ENCODE measurements at places on chromosomes 2 and 18.

GRCh38 chr2:10658041-10658913, 31.5 kb downstream of the NOL10 start:
- DNase-seq, result peak; percentile 46

DNA sequence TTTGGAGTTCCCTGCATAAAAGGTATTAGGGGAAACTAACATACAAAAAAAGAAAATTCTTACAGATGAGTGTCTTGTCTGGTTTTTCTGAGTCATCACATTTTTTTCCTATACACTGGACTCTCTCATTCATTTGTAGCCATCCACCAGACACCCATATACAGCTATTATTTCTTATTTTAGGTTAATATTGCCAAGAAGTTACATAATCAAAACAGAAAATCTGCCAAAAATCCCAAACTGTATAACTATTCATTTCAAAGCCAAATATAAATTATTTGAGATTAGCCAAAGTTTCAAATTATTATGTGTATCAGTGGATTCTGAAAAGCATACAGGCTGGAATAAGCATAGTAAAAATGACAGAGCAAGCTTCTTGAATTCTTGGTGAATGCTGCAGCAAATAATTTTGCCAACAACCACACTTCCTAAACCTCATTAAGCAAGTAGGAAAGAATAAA, 191.2 kb downstream of the NCKAP5 start:
- DNase-seq, result no peak

- DNase-seq, result no peak
Measured at GRCh38 chr2:224796695-224797305, 80.6 kb upstream of the CCDC195 start.

- DNase-seq, result no peak
Measured at GRCh38 chr2:240457223-240458043, 22.0 kb downstream of the GPC1 start.

GRCh38 chr18:55863391-55863706, 275.4 kb upstream of the TCF4 start:
- no peak for DNase-seq

DNA sequence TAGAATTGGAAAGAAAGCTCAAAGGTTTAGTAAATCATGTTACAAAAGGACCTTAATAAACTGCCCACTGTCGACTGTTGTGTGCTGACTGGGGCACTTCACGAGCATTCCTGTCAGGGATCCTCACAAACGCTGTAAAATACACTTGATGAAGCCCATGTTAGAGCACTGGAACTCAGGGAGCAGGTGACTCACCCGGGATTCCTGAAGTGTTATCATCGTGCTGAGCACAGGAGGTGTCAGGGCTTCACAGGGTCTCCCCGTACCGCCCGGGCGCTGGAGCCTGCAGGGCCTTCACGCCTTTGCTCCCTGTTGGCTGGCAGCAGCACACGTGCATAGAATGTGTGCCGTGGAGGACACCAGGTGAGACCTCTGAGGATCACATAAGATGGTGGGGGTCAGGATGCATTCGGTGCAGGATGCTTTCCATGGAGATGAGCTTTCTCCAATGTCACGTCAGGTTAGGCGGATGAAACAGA, 187.3 kb downstream of the SNTG2 start:
- no peak for DNase-seq

- no peak for DNase-seq
Measured at GRCh38 chr2:159091976-159092375, 123.5 kb downstream of the TANC1 start.

- DNase-seq, result no peak
Measured at GRCh38 chr2:64201151-64201550, 56.9 kb upstream of the PELI1 start.

- no peak for DNase-seq
Measured at GRCh38 chr2:199603721-199604291, 146.1 kb upstream of the SATB2 start.

GRCh38 chr2:112148477-112148876, 10.3 kb downstream of the FBLN7 start:
- DNase-seq, result no peak

DNA sequence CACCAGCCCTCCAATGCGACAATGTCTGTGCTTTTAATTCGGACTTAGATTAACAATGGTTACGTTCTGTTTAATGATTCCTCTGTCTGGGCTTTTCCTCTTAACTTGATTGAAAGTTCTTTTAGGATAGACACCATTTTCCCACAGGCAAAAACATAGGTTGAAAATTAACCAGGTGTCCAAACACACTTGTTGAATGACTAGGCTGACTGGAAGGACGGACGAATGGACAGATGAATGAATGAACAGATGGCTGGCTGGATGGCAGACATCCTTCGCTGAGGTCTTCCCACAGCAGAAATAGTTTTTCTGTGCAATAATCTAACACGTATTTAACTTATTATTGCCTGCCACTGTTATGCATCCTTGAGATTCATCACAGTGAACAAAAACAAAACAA, 298.8 kb downstream of the SRBD1 start:
- no peak for DNase-seq

GRCh38 chr2:174874085-174874484, 109.8 kb upstream of the CHRNA1 start:
- no peak for DNase-seq

GRCh38 chr2:60413814-60414168, 139.7 kb downstream of the BCL11A start:
- DNase-seq, result no peak

DNA sequence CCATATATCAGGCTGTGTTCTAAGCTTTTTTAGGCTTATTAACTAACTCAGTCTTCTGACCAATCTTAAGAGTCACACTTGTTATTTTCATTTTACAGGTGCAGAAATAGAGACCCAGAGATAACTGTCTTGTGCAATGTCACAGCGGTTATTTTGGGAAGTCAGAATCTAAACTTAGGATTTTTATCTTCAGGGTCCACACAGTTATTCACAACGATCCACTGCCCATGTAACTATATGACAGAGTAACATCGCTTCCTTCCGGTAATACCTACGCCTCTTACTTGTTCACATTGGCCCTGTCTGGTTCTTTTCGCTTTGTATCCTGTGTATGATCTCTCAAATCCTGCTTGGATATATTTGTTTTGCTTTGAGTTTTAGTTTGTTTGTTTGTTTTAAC, 631.7 kb downstream of the LRP1B start:
- DNase-seq, result no peak

Data from fibroblast of the conjunctiva (primary cell).